ENCODE measurements at places on chromosomes 13 and 19.

DNA sequence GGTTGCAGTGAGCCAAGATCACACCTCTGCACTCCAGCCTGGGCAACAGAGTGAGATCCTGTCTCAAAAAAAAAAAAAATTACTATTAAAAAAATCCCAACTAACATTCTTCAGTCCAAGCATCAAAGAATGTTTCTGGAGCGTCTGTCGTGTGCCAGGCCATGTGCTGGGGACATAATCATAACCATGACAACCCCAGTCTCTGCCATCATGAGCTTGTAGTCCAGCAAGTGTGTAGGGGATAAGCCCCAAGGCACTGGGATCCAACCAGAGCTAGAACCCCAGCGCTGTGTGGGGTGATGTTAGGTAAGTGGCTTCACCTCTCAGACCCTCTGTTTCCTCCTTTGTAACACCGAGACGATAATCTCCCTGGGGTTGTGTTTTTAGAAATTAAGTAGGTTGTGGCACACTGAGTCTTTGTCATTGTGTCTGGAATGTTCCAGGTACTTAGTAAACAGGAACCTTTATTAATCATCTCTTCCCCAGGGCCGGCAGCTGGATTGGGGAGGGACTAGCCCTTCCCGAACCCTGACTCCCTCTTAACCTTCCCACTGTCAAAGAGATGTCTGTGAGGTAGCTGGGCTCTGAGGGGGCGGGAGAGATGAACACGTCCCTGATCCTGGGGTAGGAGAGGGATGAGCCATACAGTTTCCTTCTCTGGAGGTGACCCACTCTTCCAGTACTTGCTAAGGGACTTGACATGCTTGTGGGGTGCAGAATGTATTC is 5.2 kb downstream of the ITPKC start:
- DNase-seq, result no peak

DNA sequence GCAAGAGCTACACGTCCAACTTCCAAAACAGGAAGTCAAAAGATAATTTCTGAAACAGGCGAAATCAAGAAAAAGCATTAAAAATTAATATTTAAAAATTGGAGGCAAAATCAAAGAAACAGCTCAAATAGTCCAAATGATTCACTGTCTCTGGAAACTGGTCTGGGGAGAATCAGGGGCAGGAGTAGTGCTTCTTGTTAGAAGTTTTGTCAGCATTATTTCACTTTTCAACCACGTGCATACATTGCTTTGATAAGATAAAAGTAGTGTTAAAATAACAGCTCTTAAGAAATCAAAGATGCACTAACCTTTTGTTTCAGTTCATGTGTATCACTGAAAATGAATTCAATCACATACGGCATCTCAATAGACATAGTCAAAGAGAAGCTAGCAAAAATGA is 53.8 kb downstream of the PARP4 start:
- DNase-seq, result no peak

- DNase-seq, result no peak
Measured at GRCh38 chr13:41203810-41204209, 9.4 kb upstream of the KBTBD7 start.

DNA sequence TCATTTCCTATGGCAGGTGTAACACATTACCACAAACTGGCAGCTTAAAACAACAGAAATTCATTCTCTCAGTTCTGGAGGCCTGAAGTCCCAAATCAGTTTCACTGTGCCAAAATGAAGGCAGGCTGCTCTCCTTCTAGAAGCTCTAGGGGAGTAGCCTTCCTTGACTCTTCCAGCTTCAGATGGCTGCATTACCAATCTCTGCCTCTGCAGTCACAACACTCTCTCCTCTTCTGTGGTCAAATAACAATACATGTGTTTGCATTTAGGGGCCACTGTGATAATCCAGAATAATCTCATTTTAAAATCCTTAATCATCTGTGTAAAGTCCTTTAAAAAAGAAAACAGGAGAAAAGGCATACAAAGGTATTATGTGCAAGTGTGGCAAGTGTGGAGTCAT is 7.8 kb downstream of the DIAPH3 start:
- DNase-seq, result no peak

DNA sequence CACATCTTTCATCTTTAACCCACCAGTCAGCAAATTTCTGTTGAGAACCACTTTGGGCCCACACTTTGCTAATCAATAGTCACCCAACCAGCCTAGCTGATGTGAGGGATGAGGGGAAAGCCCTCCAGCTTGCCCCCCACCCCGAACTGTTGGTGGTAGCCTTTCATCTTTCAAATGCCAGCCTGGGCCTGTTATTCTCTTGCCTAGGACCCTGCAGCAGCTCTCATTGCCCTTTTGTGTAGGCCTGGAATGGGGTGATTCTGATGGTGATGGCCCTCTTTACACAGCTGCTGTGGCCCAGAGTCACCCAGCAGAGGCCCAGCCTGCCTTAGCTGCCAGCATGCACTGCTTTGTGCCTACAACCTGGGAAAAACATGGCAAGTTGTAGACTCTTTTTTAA is 294.5 kb downstream of the SLC7A1 start:
- DNase-seq, result no peak

DNA sequence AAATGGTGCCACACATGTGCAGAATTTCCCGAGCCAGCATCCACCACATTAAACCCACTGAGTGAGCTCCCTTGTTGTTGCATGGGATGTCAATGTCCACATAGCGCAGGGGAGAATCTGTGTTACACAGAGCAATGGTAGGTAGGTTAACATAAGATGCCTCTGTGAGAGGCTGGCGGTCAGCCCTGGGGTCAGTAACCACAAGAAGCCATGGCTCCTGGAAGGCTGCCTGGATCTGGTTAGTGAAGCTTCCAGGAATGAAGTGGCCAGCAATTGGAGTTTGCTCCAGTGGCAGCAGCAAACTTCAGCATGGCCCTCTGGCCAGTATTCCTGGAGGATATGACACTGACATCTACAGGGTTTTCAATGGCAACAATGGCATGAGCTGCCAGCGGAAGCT is 37.0 kb upstream of the PCDH9 start:
- DNase-seq, result no peak

GRCh38 chr19:49594993-49595818 is 4.2 kb downstream of the PRR12 start:
- no peak for DNase-seq

- DNase-seq, result no peak
Measured at GRCh38 chr19:58385891-58386575, 1.0 kb upstream of the RPS5 start.

DNA sequence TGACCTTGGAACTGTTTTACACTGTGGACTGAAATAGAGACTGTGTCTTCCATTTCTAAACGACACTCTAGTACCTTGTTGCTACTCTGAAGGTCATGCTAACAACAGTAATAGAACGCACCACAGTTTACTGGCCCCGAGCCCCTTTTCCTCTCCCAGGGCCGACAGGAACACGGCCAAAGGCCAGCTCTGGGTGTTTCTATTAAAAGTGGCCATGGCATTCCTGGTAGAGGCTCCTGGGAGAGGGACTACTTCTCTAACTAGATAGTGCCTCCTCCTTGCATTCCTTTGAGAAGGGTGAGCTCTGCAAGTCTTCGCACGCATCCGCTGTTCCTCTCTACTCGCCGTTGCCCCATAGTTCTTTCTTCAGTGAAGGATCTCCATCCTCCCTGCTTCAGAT is 18.7 kb upstream of the SIAH3 start:
- DNase-seq, result no peak

DNA sequence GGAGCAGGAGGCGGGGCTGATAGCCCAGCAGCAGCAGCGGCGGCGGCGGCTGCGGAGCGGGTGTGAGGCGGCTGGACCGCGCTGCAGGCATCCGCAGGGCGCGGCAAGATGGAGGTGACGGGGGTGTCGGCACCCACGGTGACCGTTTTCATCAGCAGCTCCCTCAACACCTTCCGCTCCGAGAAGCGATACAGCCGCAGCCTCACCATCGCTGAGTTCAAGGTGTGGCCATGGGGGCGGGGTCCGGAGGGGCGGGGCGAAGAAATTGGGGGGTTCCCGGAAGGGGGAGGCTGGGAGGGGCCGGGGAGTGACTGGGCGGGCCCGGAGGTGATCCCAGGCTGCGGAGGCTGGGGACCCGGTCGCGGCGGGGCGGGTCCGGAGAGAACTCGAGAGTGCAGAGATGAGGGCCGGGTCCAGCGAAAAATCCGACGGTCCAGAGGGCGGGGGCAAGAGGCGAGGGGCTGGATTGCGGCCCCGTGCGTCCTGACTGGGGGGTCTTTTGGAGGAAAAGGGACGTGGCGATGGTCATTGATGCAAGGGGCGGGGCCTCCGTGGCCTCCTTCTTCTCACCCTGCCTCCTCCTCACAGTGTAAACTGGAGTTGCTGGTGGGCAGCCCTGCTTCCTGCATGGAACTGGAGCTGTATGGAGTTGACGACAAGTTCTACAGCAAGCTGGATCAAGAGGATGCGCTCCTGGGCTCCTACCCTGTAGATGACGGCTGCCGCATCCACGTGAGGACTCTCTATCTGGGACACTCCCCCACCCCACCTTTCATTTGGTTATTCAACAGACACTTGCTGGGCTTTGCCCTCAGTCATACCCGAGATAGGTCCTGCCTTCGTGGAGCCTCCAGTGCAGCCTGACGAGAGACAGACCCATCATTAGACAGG is at the start of gene TBCB:
TSS of gene TBCB (plus strand) at position 16 of the 891 bp plus-strand sequence. CDS start at position 109, 93 bp downstream.
- no peak for DNase-seq

DNA sequence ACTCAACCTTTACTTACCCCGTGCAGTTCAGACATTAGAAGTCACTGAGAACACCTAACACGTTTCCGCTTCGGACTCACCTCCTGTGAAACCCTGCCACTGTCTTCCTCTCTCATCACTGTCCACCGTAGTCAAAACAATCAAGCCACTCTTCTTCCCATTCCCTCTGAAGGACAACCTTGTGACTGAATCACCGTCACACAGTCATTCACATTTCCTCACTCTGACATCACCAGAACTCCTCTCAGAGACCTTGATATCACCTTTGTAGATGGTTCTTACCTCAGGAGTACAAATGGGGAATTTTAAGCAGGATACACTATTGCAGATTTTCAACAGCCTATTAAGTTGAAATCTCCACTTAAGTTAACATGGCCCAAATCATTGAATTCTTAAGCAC is 1.3 kb upstream of the KBTBD6 start:
- DNase-seq, result no peak

- DNase-seq, result no peak
Measured at GRCh38 chr19:31504221-31504620, 155.0 kb upstream of the TSHZ3 start.

DNA sequence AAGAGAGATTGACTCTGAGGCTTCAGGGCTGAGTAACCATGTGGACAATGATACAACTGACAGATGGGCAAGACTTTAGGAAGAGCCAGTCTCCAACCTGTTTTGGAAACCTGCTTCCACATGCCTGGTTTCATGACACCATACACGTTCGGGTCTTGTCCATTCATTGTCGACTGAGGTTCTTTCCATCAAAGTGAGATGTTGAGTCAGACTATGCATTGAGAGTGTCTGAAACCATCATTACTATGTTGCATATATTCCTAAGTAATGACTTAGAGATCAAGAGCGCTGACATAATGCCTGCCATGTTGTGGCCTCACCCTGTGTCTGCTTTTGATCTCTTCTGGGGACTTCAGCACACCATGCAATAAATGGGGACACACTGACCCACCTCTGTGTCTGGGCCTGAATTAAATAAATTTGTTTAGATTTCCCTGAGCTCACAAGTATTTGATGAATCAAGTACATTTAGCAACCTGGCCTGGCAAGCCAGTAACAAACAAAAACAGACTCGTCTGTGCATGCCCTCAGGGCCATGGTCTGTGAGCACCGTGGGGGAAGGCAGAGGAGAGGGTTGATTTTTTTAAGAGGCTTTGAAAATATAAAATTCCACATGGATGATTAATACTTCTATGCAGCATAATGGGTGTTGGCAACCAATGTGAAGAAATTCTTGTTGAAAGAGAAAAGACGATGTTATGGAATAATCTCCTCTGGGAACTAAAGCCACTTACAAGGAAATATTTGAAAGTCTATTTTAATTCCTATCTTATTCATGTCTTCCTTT is 49.9 kb upstream of the UBAC2 start:
- DNase-seq, result no peak

- peak; percentile 58 for DNase-seq
Measured at GRCh38 chr19:48623556-48624066, 4.3 kb downstream of the SPHK2 start.

- no peak for DNase-seq
Measured at GRCh38 chr13:41034881-41035280, 15.8 kb upstream of the ELF1 start.

DNA sequence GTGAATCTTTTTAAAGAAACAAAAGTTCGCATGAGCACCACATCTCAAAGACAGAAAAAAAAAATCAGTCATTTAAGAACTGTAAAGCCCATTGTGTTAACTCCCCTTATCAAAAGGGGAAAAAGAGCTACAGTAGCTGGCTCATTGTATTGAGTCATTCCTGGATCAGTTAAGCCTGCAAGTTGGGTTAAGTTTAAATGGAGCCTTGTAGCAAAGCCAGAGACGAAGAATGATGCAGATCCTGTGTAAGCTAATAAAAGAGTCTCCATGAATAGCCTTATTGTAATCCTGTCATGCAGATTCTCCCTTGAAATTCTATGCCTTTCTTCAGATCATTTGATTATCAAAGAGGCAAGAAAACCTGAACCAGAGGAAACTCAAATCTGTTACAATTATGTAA is 83.8 kb downstream of the CRYL1 start:
- DNase-seq, result no peak

GRCh38 chr19:46408664-46409039 is 4.7 kb downstream of the CCDC8 start:
- DNase-seq, result no peak

- DNase-seq, result no peak
Measured at GRCh38 chr19:15300533-15301197, 31.7 kb downstream of the BRD4 start.

DNA sequence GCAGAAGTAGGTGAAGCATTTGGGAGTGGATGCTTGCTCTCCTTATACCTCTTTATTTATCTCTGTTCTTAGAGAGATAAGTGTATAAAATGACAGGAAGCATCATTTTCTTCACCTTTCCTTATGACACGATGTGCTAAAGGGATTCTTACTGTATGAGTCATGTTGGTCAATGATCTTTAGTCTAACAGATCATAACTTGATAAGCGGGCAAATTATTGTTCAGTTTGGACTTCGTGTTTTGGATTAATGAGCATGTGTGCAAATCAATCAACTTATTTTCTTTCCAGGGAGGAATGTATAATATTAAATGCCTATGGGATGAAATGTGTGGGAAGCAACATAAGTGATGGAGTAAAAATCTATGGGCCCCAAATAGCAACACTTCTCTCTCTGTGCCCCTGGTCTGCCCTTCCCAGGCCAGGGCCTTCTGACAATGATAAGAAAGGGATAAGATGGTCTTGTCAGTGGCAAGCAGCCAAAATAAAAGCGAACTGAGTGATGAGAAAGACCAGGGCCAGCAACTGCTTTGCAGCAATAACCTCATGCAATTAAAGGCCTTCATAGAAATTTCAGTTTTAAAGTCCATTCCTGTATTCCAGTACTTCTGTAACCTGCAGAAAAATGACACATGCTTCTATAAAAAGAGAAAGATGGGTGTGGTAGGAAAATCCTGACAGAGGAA is 61.4 kb downstream of the SLC10A2 start:
- DNase-seq, result no peak

All from DMS 273 treated with DMSO at 0.1 percent for 48 hours (cell line).